ENCODE measurements at places on chromosomes 3 and 15.

GRCh38 chr3:35638251-35638979 lies 910 bp upstream of the ARPP21 start:
- no peak for DNase-seq

DNA sequence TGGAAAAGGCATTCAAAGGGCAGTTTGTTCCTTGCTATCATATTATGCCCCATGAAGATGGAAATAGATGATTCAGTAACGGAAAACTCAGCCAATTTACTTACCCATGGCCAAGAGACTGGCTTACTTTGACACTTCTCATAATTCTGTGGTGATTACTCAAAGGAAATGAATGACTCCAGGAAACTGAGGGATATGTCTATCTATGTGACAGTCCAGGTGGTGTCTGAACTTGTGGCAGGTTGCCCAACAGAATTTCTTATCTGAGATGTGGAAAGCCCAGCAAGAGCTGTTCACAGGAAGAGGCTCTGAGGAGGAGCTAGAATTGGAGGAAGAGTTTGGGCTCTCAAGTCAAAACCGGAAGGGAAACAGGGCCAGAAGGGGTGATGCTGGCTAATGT lies 91.2 kb downstream of the KCNAB1 start:
- DNase-seq, result peak; percentile 57

DNA sequence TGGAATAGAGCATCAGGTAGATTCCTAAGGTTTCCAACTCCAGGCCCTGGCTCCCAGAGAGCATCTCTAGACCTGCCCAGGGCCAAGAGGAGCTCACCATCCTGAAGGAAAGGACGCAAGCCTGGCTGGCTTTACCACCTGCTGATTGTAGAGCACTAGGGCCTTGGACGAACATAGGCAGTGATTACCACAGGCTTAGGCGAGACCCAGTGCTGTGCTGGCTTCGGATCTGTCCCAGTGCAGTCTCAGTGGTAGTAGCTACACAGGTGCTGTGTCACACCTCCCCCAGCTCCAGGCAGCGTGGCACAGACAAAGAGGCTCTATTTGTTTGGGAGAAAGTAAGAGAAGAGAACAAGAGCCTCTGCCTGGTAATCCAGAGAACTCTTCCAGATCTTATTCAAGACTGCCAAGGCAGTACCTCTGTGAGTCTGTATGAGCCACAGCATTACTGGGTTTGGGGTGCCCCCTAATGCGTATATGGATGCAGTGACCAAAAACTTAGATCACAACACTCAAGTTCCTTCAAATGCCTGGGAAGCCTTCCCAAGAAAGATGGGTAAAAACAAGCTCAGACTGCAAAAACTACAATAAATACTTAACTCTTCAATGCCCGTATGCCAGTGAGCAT lies 25.4 kb downstream of the ISG20 start:
- DNase-seq, result peak; percentile 61

- DNase-seq, result peak; percentile 44
These were observed 880 bp downstream of the NISCH start for GRCh38 chr3:52456169-52456799.

DNA sequence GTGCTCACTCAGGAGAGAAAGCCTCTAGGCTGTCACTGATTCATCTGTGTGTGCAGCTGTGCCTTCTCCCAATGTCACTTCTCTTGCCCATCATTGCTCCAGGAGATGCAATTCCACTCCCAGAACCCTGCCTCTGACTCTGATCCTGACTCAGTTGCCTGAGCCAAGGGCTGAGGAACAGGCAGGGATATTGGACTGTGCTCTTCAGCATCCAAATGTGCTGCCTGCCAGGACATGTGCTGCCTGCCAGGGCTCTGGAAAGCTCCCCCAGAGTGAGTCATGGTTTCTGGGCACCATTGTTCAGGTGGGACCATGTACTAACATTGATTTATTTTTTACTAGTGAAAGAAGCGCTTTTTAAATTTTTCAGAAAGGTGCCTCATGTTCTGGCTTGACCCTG lies 71.0 kb downstream of the TRIM42 start:
- no peak for DNase-seq

- no peak for DNase-seq
These were observed 233.1 kb downstream of the EBLN2 start for GRCh38 chr3:73294537-73294936.

DNA sequence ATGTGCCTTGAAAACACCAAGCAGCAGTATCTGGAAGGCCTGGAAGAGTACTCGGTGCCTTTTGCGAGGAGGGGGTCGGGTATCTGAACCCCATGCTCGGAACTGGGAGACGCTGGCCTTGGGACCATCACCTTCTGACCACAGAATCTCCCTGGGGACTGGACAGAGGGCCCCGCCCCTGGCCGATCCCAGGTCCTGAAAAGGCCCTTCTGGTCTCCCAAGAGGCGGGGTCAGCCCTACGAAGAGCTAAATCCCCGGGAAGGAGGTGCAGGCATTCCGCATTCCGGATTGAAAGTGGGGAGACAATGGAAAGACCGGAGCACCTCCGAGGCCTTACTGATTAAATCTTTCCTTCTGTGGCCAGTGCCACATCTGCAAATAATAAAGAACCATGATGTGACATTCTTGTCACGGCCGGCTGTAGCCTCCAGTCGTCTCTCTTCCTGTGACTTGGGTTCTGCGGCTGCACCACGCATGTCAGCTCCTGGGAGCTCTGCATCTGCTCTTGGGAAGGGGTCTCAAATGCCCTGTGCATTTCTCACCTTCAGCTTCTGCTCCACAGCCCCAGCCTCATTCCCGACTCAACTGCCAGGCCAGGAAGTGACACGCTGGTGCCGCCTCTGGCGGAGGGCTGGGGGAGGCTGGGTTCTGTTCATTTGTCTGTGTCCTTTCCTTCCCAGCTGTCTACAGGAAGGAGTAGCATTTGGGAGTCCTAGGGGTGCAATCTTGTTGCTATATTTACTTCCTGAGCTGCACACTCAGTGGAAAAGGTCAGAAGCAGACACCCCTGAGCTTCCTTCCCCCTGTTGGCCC lies 173.5 kb downstream of the KLF13 start:
- DNase-seq, result no peak

DNA sequence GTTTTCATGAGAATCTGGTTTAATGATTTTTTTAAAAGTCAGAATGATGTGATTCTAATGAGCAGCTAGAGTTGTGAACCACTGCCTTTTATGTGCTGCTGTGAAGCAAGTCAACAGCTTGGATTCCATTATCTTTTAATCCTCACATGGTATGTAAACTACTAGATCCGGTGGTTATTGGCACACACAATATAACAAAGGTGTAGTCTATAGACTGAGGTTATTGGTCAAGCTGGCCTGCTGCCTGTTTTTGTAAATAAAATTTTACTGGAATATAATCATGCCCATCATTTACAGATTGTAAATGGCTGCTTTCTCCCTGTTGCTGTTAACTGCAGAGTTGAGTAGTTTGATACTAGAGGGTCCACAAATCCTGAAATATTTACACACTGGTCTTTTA lies 103.1 kb downstream of the OTOL1 start:
- DNase-seq, result no peak

DNA sequence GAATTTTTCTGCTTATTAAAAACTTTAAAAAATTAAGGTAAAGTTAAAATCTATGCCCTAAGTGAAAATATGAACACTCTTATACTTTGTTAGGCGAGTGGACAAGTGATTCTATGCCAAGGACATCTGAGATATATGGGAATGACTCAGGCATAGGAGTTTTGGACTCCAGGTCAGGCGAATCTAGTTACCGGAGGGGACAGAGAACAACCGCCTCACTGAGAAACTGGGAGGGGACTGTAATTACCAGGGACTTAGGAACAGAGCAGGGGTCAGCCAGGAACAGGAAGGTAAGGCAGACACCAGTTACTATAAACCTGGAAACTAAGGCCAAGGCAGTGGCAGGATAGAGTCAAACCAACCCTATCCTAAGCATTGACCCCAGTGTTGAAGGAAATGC lies 16.8 kb upstream of the ATP1B3 start:
- no peak for DNase-seq

- no peak for DNase-seq
These were observed 20.0 kb downstream of the BOC start for GRCh38 chr3:113231391-113231790.

GRCh38 chr3:151182349-151183079 lies 20.5 kb downstream of the GPR171 start:
- no peak for DNase-seq

DNA sequence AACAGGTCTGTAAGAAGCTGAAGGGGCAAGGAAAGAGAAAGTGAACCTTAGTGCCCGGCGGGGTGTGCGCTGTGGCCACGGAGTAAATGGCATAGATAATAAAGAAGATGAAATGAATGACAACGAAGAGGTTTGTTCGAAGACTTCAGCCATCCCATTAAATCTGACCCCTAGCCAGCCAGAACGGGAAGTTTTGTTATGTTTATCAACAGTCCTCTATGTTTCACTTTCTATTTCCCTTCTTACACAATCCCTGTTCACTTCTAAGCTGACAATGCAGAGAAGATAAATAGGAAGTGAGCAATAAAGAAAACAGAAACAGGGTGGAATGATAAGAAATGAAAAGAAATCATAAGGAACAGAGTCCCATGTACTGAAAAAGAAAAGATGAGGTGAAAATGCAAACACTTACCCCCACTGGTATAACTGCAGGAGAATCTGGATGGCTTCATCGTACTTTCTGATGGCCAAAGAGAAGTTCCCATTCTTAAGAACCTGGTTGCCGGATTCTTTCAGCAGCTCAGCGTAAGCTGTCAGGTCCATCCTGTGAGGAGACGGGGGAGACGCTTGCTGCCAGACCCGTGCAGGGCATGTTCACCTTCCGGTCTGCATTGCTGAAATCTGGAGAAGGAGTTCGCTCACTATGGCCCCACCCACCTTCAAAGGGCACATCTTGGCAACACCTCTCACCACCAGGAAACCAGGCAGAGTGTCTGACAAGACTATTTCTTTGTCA lies 36.8 kb downstream of the TRANK1 start:
- DNase-seq, result peak; percentile 72

DNA sequence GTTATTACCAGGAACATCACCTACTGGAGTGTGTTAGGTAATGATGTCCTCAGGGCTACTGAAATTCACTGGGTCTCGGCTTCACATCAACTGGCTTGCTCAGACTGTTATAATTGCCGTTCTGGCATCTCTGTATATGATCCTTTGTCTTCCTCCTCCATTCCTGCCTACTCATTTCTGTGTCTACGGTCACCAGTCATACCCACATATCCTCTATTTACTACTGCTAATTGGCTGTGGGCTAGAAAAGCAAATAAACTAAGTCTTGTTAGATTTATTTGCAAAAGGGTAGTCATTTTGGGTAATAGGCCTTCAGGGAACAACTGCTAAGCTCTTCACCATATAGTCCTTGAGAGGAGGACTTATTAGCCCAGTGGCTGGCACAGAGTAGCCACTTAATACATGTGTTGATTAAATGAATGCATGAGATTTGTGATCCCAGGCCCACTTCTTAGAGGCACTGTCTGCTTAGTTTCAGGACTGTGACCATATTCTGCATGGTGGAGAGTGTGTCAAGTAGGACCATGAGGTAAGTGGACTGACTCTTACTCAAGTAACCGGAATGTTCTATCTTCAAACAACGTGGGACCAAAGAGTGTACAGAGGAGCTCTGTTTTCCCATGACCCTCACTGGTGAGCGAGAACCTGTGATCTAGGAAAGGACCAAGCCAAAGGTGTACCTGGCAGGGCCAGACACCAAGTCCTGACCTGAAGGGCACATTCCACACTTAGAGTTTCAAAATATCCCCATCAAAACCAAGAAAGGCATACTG lies 13.2 kb downstream of the ZDHHC3 start:
- DNase-seq, result no peak

DNA sequence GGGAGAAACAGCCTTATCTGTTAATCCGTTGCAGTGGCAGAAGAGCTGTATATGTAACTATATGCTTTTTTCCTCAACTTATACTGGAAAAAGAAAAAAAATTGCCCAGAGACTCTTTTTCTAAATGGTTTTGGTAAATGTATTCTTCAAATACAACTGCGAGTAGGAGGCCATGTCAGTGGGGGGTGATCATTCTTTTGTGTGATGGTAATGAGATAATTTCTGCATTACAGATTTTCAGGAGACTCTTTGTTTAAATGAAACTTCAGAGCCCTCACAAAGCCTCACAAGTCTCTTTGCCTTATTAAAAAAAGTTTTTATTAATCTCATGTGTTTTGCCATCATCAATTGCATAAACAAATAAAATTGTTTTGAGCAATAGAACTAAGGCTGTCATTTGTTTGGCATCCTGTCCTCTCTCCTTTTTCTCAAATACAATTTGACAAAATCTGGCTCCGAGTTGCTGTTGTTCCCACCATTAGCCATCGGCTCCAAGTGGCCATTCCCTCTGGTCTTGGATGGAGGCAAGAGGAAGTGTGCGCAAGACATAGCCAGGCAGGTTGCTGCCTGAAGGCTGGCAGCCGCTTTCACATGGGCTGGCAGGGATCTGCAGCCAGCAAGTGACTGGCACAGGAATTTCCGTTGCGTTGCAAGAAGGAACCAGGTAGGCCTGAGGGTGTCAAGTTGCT lies 116.7 kb downstream of the FNDC3B start:
- no peak for DNase-seq

GRCh38 chr3:107643038-107643883 lies 120.5 kb downstream of the BBX start:
- DNase-seq, result peak; percentile 59
